ENCODE measurements at places on chromosomes 5 and 9.

DNA sequence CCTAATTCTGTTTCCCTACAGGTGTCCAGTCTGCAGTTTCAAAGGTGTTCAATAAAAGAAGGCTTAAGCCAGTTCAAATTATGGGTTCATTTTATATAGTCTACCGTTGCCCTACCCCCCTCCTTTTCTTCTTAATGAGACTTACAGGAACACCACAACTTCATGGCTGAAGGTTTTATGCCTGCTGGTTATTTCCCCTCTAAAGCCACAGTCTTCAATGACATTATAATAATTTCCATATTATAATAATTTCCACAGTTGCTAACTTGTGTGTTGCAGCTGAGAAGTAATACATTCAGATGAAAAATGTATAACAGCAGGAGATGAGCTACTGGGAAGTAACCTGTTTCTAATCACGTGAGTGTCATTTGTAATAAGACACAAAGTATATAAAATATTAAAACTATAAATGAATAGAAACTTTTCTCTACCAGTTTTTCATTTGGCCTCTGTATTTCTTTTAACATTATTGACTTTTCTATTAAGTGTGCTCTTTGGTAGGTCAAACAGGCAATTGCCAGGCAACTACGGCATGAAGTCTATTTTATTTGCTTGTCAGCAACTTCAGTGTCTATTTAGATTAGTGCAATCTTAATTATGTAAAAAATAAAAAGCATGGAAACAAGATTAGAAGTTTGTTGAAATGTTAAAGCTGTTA lies 120.5 kb upstream of the HMHB1 start:
- DNase-seq = no peak

- DNase-seq = no peak
Measured at GRCh38 chr5:54571462-54571861, 53.9 kb downstream of the SNX18 start.

DNA sequence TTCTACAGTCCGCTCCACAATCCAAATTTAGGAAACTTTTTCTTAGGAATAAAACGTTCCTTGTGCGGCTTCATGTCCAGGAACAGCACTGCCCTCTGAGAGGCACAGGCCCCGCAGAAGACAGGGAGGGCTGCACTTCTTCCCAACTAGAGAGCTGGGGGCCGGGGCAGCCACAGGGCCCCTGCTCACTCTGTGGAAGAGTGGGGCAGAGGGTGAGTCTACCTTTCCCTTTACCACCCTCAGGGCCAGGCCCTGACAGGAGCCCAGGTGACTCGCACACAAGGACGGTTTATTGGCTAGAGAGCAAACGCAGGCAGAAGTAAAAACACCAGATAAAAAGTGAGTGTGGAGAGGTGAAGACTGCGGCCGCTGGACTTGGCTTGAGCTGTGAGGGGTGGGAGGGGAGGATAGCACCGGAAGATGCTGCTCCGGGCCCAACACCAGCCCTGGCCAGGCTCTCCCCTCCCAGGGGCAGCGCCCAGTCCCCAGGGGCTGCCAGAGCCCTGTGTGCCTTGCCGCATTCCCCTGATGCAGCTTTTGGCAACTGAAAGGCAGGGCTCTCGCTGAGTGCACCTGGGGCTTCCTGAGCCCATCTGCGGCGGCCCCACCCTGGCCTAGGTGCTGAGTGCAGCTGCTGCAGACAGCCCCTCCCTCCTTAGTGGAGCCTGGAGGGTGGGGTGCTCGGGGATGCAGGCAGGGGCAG lies 20.2 kb downstream of the SH3GLB2 start:
- no peak for DNase-seq

DNA sequence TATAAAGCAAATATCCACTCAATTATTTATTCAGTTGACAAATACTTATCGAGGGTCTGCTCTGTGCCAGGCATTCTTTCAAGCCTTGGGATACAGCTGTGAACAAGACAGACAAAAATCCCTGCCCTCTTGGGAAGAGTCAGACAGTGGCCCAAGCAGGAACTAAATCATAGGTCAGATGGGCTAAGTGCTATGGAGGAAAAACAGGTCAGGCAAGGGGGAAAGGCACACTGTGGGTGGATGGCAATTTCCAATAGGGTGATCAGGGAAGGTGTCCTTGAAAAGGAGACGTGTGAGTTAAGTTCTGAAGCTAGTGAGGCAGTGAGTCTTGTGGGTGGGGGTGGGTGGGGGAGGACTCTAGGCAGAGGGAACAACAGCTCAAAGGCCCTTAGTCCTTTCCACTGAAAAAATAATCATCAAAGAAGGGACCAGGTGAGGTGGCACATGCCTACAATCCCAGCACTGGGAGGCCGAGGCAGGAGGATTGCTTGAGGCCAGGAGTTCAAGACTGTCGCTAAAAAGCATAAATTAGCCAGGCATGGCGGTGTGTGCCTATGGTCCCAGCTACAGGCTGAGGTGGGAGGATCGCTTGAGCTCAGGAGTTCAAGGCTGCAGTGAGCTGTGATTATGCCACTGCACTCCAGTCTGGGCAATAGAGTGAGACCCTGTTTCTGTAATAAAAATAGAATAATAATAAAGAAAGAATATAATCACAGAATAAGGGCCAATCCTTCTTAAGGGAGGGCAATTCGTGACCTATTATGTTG lies 95.2 kb upstream of the CPEB4 start:
- no peak for DNase-seq

GRCh38 chr5:149497357-149497756 lies 53.9 kb downstream of the CSNK1A1 start:
- DNase-seq = no peak

DNA sequence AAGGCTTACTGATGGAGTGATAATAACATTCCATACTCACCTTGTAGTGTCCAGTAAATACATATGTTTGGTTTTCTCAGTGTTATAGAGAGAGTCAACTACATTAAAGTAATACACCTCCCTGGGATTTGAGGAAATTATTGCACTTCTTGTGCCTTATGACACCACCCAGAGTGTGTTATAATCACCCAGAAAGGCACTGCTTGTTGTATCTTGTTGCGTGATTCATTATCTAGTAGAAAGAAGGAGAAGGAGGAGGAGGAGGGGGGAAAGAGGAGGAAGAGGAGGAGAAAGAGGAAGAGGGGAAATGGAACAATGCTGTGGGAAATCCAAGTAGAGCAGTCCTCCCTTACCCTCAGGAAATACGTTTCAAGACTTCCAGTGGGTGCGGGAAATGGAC lies 661.8 kb upstream of the WWC1 start:
- no peak for DNase-seq

- DNase-seq = peak; percentile 89
Measured at GRCh38 chr9:89052470-89053097, 61.3 kb downstream of the S1PR3 start.

- DNase-seq = no peak
Measured at GRCh38 chr5:138874771-138875551, at the start of gene LRRTM2. LRRTM2 (minus strand) TSS chr5:138875335; CDS start chr5:138874911, 424 bp downstream.
